ENCODE measurements at places on chromosomes 12 and 14.
A peak's percentile ranks its signal among the peaks of the same experiment; 100 is the strongest.

GRCh38 chr14:51006781-51007211, 62.5 kb upstream of the PYGL start:
- DNase-seq = no peak

- DNase-seq = no peak
These were observed 7.6 kb downstream of the POP5 start for GRCh38 chr12:120573560-120573959.

DNA sequence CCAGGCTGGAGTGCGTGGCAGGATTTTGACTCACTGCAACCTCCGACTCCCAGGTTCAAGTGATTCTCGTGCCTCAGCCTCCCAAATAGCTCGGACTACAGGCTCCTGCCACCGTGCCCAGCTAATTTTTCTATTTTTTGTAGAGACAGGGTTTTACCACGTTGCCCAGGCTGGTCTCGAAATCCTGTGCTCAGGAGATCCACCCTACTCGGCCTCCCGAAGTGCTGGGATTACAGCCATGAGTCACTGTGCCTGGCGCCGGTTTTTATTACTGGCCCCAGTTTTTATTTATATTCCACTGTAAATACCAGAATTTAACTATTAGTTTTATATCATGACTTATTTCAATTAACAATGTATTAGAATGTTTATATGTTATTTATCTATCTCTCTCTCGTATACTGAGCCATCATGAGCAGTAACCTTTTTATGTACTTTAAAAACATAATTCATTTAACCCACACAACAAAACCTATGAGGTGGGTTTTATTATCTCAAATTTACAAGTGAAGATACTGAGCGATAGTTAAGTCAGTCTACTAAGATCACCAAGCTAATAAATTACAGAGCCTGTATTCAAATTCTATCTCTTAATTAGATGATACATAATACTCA, 47.8 kb downstream of the HECTD1 start:
- DNase-seq = no peak

GRCh38 chr12:86148612-86149011, 107.6 kb downstream of the MGAT4C start:
- no peak for DNase-seq

GRCh38 chr14:23930742-23931141, 22.8 kb upstream of the DHRS4 start:
- no peak for DNase-seq

DNA sequence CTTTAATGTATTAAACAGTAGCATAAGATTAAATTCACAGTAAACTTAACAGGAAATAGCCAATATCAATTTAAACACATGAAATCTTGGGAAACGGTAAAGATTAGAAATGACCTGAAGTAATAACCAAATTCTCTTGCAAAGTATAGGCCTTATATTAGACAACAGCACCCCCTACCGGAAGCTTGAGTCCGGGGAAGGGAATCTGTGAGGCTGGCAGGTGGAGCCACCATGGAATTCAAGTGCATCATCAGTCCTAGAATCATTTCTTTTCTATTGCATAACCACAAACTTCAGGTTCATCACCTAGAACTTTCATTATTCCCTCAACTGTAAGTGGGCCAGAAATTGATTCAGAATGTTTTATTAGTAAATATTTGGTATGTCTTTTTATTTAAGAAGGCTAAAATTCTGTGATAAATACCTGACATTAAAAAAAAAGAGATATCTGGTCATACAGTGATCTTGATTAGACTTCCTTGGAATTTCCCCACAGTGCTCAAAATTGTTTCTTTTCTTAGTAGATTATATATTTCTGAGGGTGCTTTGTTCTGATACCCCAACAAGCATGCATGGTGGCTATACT, 48.6 kb downstream of the AP5M1 start:
- DNase-seq = peak; percentile 73

- no peak for DNase-seq
These were observed 49.7 kb downstream of the RPH3A start for GRCh38 chr12:112841240-112841639.

DNA sequence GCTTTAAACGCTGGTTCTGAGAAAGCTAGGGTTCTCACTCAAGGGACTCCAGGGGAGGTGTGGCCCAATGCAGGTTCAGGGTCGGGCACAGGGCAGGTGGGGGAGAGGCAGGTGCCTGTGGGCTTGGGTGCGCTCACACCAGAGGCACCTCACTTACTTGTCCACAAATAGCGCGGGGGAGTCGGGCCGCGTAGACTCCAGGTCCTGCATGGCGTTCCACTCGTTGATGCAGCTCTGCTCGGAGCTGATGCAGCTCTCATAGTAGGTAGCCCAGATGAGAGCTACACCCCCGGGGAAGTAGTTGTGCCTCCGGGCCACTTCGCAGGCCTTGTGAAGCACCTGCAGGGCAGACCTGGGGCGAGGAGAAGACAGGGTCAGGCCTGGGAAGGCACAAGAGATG, 49.9 kb downstream of the SSH1 start:
- no peak for DNase-seq

GRCh38 chr12:126369487-126370463, 1304.5 kb downstream of the AACS start:
- no peak for DNase-seq

DNA sequence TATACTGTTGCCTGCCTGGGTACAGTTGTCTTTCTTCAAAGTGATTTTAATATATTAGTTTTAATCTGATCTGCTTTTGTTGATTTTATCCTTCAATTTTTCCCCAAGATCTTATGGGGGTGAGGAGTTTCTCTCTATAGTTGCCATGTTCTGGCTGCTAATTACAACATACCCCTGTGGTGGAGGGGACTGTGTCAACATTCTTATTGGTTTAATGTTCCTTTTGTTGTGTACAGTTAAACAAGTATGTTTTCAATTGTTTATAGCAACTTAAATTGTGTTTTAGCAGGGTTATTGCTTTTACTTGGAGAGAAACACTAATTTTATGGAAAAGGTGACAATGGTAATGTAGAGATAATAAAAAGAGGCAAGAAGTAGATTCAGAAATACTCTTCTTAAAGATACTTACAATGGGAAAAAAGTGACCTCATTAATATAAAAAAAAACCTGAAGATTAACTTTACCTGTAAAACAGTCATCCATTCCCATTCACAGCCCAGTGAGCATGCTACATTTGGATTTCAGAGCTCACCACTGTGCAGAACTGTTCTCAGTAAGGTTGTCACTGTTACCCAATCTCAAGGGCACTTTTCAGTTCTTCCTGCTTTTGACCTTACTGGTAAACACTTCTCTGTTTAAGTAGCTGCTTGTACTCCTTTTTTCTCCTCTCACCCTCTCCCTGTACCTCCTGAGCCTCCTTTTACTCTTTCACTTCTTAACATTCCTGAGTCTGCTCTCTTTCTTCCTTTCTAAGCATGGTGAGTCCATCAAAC, 8.1 kb upstream of the LRRK2 start:
- DNase-seq = no peak

- DNase-seq = no peak
These were observed 397.6 kb downstream of the BCAT1 start for GRCh38 chr12:24551163-24551786.

DNA sequence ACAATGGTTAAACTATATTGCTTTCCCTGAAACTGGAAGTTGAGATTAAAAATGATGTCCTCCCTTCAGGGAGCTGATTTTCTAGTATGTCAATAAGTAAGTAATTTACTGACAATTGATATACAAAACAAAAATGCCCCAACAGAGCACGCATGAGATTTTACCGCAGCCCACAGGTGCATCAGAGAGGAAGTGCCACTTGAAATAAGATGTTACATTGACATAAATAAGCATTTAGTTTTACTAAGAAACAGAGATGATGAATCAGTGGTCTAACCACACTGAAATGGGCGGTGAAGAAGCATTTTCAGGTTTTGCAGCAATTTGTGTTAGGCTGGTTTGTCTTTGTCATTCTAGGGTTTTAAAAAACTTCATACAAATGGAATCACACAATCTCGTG, 8.8 kb upstream of the CLECL1 start:
- DNase-seq = no peak

DNA sequence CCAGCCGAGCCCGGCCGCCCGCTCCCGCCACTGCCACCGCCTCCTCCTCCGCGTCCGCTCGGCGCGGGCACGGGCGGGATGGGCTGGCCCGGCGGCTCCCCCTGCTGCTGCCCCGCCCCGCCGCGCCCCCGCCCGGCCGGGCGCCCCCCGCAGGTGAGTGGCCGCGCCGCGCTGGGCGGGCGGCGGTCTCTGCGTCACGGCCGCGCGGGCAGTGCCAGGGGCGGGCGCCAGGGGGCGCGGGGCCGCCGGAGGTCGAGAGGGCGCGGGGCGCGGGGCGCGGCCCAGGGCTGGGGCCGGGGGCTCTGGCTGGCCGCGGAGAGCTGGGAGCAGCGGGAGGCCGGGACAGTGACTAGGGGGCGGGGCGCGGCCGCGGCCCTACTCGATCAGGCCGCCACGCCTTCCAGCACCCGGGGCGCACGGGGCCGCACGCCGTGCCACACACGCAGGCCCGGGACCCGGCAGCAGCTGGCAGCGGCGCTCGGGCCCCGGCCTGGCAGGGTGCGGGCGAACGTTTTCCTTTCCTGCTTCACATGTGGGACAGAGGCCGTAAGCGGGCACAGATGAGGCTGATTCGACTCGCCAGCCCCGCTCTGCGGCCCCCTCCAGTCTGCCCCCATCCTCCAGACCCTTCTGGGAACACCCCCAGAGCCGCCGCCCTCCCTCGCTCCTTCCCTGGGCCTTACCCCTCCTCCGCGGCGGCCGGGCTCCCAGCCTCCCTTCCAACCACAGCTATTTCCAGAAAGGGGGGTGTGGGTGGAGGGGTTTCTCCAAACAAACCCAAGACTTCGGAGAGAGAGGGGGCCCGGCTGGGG, 2.4 kb upstream of the TNS2 start:
- peak; percentile 73 for DNase-seq

DNA sequence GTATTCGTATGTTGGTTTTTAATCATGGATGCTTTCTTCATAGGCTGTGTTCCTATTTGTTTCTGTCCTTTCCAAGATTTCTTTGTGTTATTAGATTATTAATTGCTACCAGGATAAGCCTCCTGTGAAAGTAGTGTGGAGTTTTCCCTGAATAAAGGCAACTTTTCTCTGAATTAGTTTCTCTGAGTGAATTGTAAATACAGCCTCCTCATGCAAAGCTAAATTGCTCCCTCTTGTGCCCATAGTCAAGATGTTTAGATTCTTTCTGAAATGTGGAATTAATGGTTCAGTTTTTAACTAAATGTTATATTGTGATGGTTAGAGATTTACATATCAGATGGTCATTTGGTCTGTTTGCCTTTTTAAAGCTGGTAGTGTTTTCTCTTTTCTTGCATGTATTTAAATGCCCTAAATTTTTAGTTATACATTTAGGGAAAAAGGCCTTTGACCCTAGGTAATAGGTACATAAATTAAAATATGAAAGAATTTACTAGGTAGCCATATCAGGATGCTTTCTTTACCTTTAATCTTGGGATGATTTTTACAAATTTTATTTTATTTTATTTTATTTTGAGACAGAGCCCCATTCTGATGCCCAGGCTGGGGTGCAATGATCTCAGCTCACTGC, 8.9 kb downstream of the APAF1 start:
- peak; percentile 34 for DNase-seq

DNA sequence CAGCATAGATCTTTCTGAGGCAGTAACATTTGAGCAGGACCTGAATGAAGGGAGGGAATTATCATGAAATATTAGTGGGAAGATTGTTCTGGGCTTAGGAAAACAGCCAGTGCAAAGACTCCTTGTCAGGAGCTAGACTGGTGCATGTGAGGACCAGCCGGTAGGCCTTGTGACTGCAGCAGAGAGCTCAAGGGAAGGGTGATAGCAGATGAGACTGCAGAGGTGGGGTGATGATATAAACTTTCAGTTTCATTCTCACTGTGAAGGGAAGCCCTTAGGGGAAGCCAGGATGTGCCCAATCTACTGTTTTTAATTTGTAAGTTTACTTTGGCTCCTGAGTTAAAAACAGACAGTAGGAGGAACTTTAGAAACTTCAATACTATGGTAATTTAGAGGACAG, 12.4 kb downstream of the IL22 start:
- no peak for DNase-seq

DNA sequence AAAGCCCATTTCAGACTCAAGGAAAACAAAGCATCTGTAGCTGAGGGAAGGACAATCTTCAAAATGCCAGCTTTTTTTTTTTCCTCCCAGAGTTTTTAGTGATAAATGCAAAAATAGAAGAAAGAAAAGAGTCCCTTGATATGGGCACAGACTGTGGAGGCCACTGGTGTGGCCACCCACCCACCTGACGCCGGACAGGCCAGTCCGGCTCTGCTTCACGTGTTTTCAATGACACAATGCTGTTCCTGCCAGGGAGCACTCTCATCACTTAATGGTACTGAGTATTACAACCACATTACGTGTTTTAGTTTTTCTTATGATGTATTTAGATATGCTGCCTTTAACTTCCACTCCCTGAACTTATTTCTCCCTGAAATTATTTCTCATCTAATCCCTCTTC, 155.7 kb upstream of the HIF1A start:
- no peak for DNase-seq

DNA sequence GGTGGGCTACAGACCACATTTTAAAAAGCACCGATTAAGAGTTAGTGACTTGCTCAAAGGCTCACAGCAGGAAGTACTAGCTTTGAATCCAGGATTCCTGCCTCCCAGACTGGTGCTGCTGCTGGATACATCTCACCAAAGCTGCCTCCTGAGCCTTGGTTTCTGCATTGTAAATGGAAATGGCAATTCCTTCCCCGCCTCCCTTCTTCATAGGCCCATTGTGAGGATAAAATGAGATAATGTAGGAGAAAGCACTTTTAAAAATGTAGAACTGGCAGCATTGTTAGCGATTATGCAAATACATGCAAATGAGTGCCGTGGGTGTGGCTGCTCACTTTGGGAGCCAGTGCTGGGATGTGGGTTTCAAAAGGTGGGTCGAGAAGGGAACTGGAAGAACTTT, 15.4 kb downstream of the PDE1B start:
- no peak for DNase-seq

- no peak for DNase-seq
These were observed 20.0 kb downstream of the SLCO1B3 start for GRCh38 chr12:20830456-20830855.

DNA sequence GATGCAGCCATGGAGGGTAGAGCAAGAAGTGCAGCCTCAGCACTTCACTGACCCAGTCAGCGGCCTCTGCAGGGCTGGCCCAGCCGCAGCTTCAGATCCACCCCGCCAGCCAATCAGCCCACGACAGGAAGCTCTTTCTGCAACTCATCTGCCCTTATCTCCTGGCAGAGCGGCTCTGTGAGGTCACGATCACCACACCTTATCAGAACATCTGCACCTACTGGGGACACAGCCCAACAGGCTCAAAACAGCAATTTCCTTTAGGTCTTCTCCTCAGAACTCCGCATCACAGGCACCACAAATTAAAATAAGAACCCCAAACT, 287.3 kb downstream of the BCL11B start:
- DNase-seq = no peak

DNA sequence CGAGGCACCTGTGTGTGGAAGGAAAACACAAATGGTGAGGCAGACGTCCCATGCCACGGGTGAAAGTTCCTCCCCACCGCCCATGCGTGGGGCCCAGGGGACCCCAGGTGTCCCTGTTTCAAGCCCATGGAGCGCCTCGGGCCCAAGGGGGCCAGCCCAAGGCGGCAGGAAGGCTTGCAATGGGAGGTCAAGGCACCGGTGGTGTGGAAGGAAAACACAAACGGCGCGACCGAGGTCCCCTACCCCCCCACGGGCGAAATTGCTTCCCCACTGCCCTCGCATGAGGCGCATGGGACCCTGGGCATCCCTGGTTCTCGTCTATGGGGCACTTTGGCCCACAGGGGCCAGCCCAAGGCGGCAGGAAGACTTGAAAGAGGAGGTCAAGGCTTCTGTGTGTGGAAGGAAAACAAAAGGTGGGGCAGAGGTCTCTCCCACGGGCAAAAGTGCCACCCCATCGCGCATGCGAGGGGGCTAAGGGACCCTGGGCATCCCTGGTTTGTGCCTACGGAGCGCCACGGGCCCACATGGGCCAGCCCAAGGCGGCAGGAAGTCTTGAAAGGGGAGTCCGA, 379.4 kb downstream of the ALG10 start:
- DNase-seq = no peak

All from NCI-H2171 (cell line).